ENCODE measurements at places on chromosomes 7 and 10.
A peak's percentile ranks its signal among the peaks of the same experiment; 100 is the strongest.

GRCh38 chr7:20385126-20385525 lies 54.4 kb downstream of the ITGB8 start:
- DNase-seq, result no peak

DNA sequence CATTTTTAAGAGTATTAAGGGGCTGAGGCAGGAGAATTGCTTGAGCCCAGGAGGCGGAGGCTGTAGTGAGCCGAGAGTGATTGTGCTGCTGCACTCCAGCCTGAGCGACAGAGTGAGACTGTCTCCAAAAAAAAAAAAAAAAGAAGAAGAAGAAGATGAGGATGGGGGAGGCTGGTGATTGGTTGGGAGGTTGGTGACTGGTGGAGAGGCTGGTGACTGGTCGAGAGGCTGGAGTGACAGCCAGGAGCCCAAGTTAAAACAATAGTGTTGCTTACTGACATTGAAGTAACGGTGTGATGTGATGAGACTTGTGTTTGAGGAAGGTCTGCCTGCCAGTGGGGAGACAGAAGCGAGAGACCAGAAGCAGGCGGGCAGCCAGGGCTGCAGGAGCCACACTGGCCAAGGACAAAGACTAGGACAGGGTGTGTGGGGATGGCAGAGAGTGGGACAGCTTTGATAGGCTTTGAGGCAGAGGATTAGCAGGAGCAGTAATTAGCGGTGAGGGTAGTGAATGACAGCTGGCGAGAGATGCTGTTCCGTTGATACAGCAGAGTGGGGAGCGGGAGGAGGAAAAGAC lies 4.9 kb downstream of the SRRT start:
- DNase-seq, result no peak

DNA sequence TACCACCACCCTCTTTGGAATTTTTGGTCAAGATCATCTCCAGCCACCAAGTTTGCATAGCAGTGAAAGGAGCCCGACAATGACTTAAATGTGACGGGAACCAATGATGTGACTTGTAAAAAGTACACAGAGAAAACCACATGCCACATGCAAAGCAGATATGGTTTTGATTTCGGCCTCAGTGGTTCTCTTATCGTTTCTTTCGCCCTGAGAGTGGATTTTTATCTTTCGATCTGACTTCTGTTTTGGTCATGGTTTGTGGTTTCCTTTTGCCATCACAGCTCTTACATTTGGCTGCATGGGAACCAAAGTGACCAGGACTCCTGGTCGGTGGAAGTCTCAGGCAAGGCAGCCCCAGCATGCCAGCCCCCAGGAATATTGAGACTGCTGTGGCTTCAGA lies 31.5 kb downstream of the TCF7L2 start:
- no peak for DNase-seq

- DNase-seq, result no peak
These were observed 125.7 kb upstream of the SDK1 start for GRCh38 chr7:3175285-3175902.

DNA sequence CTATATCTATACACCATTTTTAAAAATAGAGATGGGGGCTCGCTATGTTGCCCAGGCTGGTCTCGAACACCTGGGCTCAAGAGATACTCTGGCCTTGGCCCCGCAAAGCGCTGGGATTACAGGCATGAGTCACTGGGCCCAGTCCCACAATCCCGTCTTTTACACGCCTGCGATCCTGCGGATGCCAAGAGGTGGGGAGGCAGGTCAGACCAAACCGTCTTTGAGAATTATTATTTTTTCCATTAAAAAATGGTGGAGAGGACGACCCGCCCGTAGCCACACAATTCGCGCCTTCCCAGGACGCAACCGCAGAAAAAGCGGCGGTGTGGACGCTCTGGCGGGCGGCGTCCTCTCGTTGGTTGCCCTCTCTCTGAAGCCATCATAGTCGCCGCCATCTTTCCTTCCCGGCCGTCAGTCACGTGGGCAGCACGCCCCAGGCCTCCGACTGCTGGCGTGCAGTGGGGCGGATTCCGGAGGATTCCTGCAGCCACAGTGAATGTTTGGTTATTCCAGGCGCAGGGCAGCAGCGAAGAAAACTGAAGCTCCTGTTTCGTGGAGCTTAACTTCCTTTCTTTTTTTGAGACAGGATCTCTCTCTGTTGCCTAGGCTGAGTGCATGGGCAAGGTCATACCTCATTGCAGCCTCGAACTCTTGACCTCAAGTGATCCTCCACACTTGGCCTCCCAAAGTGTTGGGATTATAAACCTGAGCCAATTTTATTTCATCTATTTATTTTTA lies 9.9 kb upstream of the EPHB4 start:
- DNase-seq, result peak; percentile 54

Data from effector CD8-positive, alpha-beta T cell (primary cell).